ENCODE measurements at places on chromosomes 13 and 19. TPM values are rescaled to one million over a fixed set of nuclear protein-coding genes. Genes with fewer than 3 reads are reported as not detected.

Gene PDCD2L
- 21.7 TPM for total RNA-seq

Gene CRX
- total RNA-seq, result not detected

Gene PRRG2
- 0.31 TPM for total RNA-seq

Gene SIRT2
- total RNA-seq, result 57.2 TPM

Gene CCDC70
- not detected for total RNA-seq

Gene LEUTX
- total RNA-seq, result not detected

Gene UPK1A
- total RNA-seq, result not detected

Gene CGB5
- not detected for total RNA-seq

Gene FBXO17
- total RNA-seq, result 3.6 TPM

Gene TNNT1
- total RNA-seq, result not detected

Gene PLK5
- not detected for total RNA-seq

Gene TMEM255B
- total RNA-seq, result under 0.01 TPM

Gene ZNF443
- total RNA-seq, result 13.9 TPM

Gene RASIP1
- 3.3 TPM for total RNA-seq

Gene CHST8
- 14.0 TPM for total RNA-seq

Data from occipital lobe (tissue), 3 donors.